ENCODE measurements at places on chromosomes 16 and 17.
A peak's percentile ranks its signal among the peaks of the same experiment; 100 is the strongest.

DNA sequence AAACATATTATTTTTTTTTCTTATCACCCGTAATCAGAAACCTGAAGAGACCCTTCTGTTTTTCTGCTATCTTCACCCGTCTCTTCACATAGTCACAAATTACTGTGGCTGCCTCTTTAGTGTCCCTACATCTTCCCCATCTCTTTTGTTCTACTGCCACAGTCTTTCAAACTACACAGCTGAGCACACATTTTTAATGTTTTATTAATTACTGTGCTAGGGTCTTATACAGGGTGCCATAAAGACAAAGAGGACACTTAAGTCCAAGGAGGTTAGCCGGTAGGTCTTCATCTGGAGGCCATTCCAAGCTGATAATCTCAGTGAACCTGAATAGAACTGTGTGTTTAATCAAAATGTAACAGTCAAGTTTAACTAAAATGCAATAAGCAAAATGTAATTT lies 20.7 kb downstream of the CNTNAP4 start:
- no peak for DNase-seq

DNA sequence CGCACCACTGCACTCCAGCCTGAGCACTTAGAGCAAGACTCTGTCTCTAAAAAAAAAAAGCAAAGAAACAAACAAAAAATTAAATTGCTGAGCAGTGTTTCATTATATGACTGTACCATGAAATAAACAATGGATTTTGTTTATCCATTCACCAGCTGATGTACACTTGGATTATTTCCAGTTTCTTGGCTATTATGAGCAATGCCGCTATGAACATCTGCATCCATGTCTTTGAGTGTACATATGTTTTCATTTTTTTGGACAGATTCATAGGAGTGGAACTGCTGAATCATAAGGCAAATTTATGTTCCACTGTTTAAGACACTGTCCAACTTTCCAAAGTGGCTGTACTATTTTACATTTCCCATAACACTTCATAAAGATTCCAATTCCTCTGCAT lies 8.0 kb downstream of the RNF157 start:
- DNase-seq: peak; percentile 75

DNA sequence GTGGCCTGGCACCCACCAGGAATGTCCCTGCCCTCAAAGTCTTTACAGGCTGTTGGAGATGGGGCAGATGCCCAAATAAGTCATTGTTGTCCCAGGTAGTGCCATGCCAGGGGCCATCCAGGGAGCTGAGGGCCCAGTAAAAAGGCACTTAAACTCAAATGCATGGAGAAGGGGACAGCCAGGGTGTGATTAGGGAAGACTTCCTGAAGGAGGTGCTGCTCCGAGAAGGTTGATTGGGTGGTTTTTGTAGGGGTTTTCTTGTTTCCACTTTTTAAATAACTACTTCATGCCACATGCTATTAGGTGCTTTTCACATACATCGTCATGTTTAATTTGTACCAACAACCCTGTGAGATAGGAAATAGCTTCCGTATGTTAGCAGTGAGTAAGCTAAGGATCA lies 66.9 kb downstream of the RAI1 start:
- no peak for DNase-seq

DNA sequence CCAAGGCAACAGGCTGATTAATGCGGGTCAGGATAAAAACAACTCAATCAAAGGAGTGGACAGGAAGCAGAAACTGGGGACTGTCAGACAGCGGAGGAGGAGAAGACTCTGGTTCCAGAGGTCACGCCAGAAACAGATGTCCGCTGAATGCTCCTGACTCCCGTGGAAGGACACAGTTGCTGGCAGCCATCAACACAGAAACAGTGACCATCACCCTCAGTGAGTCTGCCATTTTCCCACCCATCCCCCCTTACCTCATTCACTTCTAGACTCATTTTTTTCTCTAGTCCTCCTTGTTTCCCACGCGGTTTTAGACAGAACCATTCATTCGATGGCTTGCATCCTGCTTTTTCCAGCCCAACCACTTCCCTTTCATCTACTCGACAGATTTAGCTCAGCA lies 40.9 kb downstream of the DHRS7C start:
- DNase-seq: no peak

DNA sequence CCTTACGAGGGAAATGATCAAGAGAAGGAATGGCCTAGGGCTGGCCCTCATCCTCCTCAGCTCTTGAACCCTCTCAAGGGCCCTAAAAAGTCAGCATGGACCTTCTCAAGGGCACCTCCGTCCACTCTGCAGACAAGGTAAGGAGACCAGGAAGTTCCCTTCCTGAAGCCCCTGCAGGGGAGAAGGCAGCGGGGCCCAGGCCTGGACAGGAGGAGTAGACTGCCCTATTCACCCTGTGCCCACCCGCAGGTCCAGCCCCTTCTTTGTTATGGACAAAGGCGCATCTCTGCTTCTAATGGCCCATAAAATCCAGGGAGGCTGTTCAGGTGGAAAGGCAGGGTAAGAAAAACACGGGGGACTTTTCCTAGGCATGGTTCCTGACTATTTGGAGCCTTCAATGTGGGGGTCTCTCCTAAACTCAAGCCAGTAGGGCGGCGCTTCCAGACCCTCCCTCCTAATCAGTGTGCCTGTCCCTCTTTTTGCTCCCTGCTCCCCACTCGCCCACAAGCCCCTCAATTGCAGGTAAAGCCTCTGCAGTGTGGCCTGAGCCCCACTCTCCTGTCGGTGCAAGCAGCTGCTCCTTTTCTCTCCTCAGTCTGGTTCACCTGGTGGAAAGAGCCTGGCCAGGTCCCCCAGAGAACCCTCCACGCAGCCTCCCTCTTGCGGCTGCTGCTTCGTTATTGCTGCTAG lies 28.2 kb downstream of the AXIN2 start:
- DNase-seq: no peak

GRCh38 chr17:48892940-48893645 lies 506 bp downstream of the ATP5MC1 start:
- peak; percentile 33 for DNase-seq

- peak; percentile 40 for DNase-seq
Observed at GRCh38 chr16:84842516-84843148, 22.8 kb downstream of the CRISPLD2 start.

GRCh38 chr17:44439168-44439567 lies 49.7 kb upstream of the ITGA2B start:
- DNase-seq: no peak

DNA sequence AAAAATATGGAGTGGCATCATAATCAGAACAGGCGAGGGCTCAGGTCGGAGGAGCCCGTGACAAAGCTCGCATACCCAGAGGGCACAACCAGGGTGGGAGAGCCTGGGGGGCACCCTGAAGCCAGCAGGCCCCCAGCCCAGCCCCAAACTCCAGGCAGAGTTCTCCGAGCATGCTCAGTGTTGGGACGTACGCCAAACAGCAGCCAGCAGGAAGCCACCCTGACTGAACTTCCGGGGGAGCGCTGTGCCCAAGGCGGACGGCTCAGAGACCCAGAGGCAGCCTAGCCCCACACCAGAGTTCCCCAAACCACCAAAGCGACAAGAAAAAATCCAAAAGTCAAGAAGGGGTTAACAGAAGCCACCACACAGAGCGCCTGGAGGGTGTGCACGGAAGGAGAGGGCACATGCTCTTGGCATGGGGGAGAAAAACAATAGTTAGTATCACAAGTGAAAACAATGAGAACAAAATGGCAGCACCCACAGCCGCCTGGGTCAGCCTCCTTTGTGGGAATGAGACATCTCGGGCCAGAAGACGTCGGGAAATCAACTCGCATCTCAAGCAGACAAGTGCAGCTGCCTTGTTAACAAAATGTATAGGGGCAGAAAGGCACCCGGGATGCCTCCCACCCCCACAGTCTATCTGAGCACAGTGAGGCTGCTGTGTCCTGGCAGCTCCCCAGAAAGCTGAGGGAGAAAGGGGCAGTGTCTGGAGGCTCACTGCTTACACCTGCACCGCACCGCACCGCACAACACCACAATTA lies 11.9 kb downstream of the EXOC7 start:
- no peak for DNase-seq

- peak; percentile 84 for DNase-seq
Observed at GRCh38 chr17:63405741-63406261, 40.3 kb downstream of the CYB561 start.

- DNase-seq: no peak
Observed at GRCh38 chr17:54876656-54877195, 23.9 kb upstream of the TOM1L1 start.

DNA sequence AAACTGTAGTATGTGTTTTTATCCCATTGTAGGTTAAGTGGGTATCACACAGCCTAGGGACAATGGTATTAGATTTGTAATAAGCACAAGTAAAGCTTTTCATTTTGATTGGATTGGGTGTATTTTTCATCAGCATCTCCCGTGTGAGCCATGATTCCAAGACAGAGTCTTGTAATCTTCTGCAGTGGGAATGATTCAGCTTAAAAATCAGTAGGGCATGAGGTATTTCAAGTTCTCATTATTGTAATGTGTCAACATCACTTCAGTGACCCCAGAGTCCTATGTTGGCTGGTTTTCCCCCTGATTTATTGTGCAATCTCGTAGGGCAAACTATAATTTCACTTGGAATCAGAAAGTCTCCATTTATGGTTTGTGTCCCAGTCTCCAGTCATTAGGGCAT lies 833.2 kb upstream of the RBFOX1 start:
- no peak for DNase-seq

DNA sequence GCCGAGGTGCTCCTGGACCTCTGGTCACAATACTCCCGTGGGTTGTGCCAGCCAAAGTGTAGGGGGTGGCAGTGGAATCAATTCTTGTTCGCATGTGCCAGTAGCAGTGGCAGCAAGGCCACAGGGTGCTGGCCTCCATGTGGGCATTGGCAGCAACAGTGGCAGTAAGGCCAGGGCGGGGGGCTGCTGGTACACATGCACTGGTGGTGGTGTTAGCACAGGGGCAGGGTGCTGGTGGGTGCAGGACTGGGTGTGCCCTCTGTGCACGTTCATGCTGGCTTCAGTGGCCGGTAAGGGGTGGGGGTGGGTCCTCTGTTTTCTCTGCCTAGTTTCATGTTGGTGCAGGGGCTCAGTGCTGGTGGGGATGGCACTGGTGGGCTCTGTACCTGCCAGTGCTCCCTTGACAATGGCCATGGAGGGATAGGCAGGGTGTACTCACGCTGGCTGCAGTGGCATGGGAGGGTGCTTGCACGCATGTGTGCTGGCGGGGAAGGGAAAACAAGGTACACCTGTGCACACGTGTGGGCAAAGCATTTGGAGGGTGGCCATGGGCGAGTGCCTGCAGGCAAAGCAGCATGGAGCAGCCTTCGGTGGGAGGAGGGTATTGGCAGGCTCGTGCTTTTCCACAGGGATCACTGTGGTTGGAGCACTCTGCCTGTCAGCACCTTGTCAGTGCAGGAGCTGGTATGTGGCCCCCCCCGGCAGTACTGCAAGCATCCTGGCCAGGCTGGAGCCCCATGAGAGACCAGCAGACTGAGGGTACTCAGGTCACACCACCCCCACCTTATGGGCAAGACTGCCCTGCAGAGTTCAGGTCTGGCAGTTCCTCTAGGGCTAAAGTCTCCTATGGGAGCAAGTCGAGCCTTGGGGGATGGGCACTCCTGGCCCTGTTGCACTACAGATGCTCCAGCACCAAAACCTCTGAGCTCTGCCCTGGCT lies 35.8 kb downstream of the NF1 start:
- no peak for DNase-seq

GRCh38 chr17:32590974-32591373 lies 104.2 kb downstream of the CDK5R1 start:
- DNase-seq: no peak

DNA sequence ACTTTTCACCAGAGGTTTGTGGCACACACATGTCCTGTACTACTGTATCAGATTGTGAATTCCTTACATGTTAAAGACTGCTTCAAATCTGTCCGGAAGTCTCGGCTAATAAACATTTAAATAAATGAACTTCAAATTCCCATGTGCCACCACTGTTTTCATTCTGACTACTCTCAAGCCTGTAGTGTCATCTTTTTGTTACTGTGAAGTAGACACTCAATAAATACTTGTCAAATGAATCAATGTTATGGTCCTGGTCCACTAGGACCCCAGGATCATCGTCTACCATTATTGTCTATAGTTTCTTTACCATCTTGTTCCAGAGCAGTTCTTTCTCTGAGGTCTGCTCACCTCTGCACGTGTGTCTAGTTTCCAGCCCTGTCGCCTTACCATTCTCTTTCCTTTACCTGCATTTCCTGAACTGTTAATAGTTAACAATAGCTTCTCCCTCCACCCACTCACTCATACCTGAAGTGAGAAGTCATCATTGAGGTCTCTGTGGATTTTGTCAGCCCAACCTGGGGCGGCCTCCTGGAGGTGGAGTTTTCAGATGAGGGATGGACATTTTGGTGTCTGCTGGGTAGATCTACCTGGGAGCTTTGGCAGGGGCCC lies 333.0 kb downstream of the SEC14L1 start:
- peak; percentile 87 for DNase-seq

GRCh38 chr16:68088130-68088972 lies 3.2 kb downstream of the NFATC3 start:
- no peak for DNase-seq

DNA sequence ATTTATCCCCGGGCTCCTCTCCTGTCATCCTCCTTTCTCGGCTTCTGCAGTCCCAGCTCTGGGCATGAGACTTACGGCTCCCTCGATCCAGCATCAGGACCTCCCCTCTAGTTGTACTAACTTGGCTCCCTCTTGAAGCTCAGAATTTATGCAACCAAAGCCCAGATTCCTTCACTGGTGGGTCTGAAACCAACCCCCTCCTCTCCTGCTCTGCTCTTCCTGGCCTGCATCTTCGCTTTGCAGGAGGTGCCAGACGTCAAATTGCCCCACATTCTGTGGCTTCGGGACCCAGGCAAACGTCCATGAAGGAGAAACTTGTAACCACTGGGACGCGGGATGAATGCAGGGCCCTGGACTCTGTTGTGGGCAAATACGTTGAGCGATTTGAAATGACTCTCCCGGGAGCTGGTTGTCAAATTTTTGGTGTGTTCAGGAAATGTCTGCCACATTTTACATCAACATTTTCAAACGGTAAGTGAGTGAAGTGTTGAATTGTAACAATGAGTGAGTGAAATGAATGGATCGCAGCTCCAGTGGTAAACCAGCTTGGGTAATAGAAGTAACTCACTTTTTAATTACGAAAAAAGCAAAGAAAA lies 29.3 kb upstream of the ELAC2 start:
- no peak for DNase-seq

GRCh38 chr17:44396946-44397345 lies 7.5 kb upstream of the ITGA2B start:
- no peak for DNase-seq

GRCh38 chr17:46777943-46778915 lies 40.3 kb downstream of the WNT3 start:
- DNase-seq: no peak

DNA sequence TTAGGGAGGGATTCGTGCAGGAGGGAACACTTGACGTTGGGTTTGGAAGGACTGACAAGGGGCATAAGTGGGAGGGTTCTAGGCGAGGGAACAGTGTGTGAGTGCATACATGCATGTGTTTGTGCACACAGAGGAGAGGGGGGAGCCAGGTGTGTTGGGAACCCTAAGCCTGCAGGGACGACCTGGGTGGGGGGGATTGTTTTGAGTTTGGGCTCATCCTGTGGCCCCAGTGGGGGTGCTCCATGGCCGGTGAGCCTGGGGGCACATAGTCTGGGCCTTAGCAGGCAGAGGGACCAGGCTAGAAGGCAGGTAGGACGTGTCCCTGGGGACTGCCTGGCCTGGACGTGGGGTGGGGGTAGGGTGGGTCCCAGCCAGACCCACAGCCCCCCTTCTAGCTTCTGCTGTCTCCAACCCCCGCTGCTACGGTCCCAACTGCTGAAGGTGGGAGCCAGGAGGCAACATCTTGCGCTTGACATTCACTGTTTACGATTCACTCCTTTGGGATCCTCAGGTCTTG lies 11.9 kb upstream of the RASD1 start:
- DNase-seq: no peak

All from epithelial cell of esophagus (primary cell).